DMS79 treated with DMSO at 0.1 percent for 48 hours (cell line): ENCODE measurements at places on chromosomes 1 and 21.

DNA sequence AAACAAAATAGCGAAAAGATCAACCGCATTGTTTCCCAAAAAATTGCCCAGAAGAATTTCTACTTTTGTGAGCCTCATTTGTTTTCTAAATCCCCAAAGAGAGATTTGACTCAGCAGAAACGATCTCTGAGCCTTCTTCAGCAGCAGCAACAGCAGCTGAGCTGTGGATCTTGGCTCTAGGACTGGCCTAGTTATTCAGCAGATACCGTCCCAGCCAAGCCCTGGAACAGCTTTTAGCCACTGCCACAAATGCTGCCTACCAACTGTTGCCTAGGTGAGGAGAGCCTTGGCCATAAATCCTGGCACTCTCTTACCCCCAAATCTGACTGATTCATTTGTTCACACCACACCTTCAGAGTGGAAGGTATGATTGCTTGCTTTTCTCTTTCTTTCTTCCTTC lies 320.1 kb downstream of the TGFB2 start:
- no peak for DNase-seq

GRCh38 chr1:95073446-95073845 lies 695 bp upstream of the ALG14 start:
- DNase-seq = no peak

DNA sequence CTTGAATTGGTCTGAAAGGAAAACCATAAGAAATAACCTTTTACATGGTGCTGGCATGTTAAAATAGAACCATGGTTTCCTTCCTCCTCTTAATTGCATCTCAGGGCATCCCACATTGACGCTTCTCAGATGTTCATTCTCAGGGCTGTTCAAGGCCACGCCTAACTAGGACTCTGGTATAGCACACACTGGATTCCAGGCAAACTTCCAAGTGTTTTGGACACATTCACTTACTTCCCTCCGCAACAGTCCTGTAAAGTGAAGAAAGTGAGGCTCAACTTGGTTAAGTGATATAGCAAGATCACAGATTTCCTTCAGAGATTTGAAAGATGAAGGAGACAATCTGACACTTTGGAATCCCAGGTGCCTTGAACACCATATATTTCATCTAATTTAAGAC lies 244.8 kb downstream of the DUSP10 start:
- DNase-seq = no peak

GRCh38 chr1:28577052-28577678 lies 14.9 kb upstream of the RAB42 start:
- no peak for DNase-seq

GRCh38 chr1:84253891-84254290 lies 47.6 kb upstream of the SAMD13 start:
- DNase-seq = no peak

DNA sequence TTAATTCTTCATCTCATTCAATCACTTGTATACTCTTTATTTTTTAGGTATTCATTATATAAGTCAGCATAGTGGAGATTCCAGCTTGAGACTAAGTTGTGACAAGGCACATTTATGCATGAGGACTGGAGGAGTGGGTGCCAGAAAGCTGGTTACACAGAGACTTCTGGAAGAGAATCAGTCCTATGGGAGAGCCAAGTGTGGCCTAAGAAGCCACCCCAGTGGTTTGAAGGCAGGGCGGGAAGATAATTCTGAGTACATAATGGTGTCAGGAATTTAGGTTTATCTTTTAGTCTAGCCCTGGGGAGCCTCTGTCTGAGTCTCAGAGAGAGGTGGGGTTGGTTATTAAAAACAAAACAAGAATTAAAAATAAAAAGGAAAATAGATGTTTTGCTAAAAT lies 83.0 kb downstream of the SPAG17 start:
- DNase-seq = no peak

DNA sequence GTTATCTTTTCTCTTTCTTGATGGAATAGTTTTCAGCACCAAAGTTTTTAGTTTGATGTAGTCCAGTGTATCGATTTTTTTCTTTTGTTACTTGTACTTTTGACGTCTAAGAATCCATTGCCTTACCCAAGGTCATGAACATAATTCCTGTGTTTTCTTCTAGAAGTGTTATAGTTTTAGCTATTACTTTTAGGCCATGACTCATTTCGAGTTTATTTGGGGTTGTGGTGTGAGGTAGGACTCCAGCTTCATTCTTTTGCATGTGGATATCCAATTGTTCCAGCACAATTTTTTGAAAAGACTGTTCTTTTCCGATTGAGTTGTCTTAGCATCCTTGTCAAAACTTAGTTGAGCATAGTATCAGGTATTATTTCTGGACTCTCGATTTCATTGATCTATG lies 79.4 kb upstream of the SELENON start:
- DNase-seq = no peak

GRCh38 chr1:53601867-53602775 lies 136.8 kb downstream of the GLIS1 start:
- DNase-seq = no peak

GRCh38 chr1:63920154-63921117 lies 146.6 kb downstream of the ROR1 start:
- DNase-seq = no peak

GRCh38 chr1:198771563-198772153 lies 132.8 kb downstream of the PTPRC start:
- no peak for DNase-seq

DNA sequence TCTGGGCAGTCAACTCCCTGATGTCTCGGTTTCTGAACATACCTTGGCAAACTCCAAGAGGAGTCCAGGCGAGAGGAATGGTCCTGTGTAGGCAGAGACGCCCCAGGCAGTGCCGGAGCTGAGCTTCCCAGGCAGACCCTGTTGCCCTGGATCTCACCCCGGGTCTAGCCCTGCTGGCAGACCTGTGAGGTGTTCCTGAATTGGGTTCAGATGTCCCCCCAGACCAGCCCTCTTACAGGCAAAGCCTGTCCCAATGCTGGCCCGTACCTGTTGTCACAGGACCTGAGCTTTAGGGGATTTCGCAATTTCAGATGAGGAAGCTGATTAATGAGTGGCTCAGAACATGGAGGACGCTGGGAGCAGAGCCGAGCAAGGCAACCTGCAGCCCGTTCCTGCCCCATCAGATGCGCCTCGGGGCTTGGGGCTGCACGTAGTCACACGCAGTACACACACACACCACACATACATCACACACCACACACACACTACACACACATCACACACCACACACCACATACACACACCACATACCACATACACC lies 38.5 kb upstream of the PDE9A start:
- DNase-seq = no peak

DNA sequence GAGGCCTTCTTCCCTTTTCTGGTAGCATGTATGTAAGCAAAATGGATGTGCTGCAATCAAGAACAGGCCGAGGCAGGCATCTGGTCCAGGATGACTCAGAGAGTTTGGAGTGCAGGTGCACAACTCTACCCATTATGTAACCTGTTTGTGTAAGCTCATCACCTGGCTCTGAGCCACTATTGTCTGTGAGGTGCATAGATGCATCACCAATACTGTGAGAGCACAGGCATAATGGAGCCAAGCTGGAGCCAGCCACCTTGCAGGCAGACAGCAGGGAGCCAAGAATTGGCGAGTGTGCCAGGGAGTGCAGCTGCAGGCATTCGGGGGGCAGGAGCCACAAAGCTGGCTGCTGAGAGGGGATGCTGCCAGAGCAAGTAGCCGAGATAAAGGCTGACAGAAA lies 549.9 kb upstream of the RGS18 start:
- no peak for DNase-seq
